ENCODE measurements at places on chromosomes 16 and 17.

GRCh38 chr17:16929035-16929680 is 42.8 kb downstream of the TNFRSF13B start:
- DNase-seq, result no peak

DNA sequence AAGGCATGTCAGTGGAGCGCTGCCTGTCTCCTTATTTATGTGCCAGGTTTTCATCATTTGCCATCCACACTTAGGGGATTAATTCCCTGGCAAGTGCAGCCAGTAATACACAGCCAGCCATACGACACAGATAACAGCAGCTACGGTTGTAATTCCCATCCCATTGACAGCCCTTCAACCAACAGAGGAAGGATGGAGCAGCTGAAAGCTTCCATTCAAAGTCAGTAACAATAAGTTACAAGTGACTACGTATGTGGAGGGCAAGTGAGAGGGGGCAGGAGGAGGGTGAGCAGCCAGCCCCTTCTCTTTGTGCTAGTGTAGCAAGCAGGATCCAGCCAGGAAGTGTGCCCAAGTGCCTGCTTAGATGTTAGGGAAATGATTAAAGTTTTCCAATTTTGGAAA is 53.8 kb upstream of the LYRM9 start:
- no peak for DNase-seq

GRCh38 chr16:86101137-86101896 is 202.4 kb downstream of the IRF8 start:
- no peak for DNase-seq

GRCh38 chr16:86072328-86073102 is 173.6 kb downstream of the IRF8 start:
- DNase-seq, result peak; percentile 75

- DNase-seq, result no peak
Observed at GRCh38 chr16:4338712-4339299, 12.3 kb downstream of the PAM16 start.

GRCh38 chr16:73499276-73499675 is 451.3 kb upstream of the ZFHX3 start:
- no peak for DNase-seq

- no peak for DNase-seq
Observed at GRCh38 chr17:50659179-50659578, 24.5 kb downstream of the ABCC3 start.

- no peak for DNase-seq
Observed at GRCh38 chr17:21252289-21252795, 868 bp downstream of the NATD1 start.

DNA sequence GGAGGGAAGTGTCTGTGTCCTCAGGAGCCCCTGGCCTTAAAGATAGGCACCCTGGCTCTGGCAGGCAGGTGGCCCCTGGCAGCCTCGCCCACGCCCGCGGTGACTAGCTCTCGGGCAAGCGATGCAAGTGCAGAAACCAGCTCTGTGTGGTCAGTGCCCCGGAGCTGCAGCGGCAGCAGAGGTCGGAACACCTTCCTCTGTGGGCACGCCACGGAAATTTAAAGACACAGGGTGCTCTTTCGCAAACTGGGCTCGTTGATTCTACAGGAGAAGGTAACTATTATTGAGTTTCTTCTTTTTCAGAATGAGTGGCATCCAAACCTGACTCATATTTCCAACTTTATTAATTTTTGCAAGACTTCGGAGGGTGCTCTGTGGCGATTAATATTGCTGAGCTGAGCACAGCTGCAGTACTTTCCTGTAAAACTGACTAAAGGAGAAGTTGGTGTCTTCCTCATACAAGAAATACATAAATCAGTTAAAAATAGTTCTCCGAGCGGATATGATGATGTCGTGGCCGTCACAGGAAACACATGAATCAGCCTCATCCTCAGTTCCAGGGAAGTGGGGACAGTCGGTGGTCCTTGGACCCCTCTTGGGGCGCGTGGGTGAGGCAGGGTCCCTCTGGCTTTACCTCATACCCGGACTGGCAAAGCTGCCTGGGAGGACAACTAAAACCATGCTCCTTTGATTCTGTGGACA is 120.2 kb downstream of the METRNL start:
- no peak for DNase-seq

DNA sequence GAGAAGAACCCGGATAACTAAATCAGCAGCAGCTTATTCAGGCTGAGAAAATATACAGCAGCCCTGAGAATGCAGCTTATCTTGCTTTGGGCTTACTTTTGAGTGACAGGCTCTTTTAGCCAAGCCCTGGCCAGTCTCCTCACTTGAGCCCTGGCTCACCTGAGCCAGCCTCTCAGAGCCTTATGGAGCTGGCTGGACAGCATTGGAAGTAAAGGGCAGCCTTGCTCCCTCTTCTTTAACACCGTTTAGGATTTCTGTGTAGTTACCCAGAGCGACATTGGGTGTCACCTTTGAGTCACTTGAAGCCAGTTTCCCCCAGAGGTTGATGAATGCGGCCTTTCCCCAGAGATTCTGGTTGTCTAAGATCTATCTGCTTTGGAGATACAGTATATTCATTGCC is 7.7 kb upstream of the NPIPB2 start:
- DNase-seq, result peak; percentile 74

DNA sequence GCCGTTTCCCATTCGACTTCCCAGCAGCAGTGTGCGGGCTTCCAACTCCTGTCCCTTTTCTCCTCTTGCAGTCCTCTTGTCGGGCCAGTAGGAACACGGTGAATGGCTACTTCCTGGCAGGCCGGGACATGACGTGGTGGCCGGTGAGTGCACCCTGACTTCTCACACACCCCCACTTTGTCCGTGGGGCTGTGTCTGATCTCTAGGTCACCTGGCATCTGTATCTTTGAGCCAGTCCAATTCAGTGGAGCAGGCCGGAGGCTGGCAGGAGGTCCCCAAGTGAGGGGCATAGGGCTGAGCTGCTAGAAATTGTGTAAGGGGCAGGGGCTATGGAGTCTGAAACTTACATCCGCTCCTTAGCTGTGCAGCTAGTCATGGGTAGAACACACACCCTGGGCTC is 6.6 kb downstream of the SLC5A10 start:
- no peak for DNase-seq
